ENCODE measurements at places on chromosomes 16 and 17.

- DNase-seq = no peak
Measured at GRCh38 chr16:13940397-13940933, 20.5 kb downstream of the ERCC4 start.

GRCh38 chr17:58318627-58319172 is 9.9 kb downstream of the TSPOAP1 start:
- no peak for DNase-seq

DNA sequence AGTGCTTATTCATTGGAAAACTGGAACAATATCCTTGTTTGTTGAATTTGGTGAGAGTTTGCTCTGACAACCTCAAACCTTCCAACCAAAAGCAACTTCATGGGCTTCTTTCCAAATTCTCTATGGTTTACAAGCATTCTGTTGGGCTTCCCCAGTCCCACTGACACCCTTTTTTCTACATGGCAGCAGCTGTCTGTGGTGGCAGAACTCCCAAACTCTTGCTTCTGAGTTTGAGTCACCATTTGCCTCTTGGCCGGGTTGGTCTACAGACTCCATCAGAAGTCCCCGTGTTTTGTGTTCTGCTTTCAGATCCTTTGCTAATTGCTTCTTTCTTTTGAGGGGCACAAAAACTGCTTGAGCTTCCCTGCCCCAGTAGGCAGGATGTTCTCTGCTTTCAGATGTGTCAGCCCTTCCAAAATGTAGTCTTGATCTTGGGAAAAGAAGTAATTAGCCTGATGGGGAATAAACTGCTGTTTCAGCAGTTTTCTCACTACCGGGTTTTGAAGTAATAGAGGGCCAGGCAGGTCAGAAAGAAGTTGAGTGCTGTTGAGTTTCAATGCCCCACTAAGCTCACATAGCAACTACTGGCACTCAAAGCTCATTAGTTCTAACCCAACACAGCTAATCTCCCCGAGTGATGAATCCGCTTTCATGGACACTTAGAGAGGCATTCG is 80.7 kb downstream of the HS3ST3A1 start:
- no peak for DNase-seq

- DNase-seq = no peak
Measured at GRCh38 chr17:32928586-32929535, 908 bp downstream of the TMEM98 start.

GRCh38 chr17:50096092-50096491 is 941 bp downstream of the PDK2 start:
- no peak for DNase-seq

GRCh38 chr17:3959295-3959899 is 4.8 kb downstream of the ATP2A3 start:
- no peak for DNase-seq

- DNase-seq = no peak
Measured at GRCh38 chr17:61302953-61303816, 96.5 kb upstream of the TBX2 start.

DNA sequence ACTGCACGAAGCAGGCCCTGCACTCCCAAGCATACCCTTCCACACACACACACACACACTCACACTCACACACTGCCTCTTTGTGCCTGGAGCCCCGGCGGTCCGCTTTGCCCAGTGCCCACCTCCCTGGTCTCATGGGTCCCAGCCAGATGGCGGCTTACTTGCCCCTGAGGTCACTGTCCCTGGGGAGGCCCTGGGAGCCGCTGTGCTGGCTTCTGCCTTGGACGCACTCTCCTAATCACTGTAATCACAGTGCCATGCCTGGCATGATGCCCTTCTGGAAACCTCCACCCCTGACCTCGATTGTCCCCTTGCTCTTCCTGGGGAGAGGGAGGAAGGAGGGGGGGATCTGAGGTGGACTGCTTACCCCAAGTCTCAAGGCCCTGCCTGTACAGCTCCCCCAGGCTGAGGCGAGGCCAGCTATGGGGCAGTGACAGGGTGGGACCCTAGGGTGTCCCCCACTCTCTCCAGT is 36.0 kb downstream of the ARHGAP23 start:
- no peak for DNase-seq

DNA sequence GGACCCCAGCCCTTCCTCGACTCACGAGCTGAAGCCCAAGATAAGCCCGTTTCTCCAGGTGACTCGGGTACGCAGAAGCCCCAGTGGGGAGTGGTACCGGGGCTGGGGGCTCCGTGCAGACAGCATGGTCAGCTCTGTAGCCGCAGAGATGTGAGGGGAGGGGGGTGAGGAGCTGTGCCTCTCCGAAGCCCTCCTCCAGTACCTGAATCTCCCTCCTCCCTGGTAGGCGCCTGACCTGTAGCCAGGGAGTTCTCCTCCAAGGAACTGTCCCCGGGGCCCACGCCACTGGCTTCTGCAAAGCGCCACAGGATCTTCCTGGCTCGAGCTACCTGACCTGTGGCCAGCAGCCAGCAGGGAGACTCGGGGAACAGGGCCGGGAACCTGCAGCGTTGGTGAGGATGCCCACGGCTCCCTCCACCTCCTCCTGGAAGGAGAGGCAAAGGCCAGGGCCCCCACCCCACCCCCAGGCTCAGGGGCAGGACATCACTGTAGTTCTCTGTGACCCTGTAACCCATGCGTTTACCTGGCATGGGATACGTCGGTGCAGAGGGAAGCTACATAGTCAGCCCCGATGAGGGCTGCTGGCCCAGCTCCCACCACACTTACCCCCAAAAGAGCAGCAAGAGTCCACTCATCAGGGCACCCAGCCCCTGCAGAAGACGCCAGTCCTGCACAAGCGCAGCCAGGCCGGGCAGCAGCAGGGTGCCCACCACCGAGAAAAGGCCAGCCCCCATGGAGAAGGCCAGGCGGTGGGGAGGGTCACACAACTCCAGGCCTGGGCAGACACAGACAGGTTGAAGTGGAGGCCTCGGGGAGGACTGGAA is 1.7 kb downstream of the SLC22A31 start:
- DNase-seq = no peak

GRCh38 chr16:83138976-83139690 is 512.4 kb downstream of the CDH13 start:
- no peak for DNase-seq

DNA sequence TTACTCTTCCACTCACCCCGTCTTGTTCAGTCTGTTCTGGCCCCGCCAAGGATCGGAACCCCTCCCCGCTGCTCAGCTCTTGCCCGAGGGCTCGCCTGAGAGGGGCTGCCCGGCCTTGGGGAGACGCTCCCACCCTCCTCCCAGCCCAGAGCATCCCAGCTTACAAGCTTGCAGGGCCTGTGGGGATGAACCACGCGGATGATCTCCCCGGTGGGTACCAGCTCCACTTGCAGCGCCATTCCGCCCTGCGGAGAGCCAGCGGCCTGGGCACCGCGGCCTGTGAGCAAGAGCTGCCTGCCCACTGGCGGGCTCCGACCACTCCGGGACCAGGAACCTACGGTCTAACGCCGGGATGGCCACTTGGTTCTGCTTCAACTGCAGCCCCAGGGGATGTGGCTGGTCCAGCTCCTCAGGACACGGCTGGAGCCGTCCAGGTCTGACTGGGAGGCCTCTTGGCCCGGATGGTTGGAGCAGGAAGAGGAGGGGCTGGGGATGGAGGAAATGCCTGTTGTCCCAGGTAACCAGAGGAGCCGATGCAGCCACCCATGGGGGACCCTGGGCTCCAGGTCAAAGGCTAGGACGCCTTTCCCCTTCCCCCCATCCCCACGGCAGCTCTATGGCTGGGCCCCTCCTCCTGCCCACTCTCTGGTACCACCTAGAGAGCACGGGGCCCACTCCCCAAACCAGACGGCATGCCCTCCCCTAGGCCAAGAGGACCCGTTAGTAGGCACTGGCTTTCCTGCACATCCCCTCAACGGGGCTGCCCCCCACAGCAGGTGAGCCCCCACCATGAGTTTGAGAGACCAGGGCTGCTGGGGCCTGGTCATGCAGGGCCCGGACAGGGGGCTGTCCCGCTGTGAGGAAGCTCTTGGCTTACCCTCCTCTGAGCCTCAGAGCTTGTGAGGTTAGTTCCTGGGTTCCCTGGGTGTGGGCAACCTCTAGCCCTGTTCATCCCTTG is at the start of gene MYO1C:
Gene MYO1C, minus strand, starts transcription at position 438 of the 958 bp plus-strand sequence. Its CDS starts 199 bp downstream, at position 239.
- no peak for DNase-seq

GRCh38 chr17:48003417-48004151 is 32.7 kb downstream of the CDK5RAP3 start:
- DNase-seq = no peak

- DNase-seq = no peak
Measured at GRCh38 chr17:31736855-31737625, 122.0 kb downstream of the COPRS start.

GRCh38 chr16:46613352-46613751 is 7.8 kb downstream of the SHCBP1 start:
- peak; percentile 31 for DNase-seq

- no peak for DNase-seq
Measured at GRCh38 chr17:2262135-2262587, 41.4 kb downstream of the SMG6 start.

GRCh38 chr16:86157616-86158247 is 258.8 kb downstream of the IRF8 start:
- no peak for DNase-seq

GRCh38 chr17:394718-395095 is 42.1 kb upstream of the RPH3AL start:
- DNase-seq = no peak

GRCh38 chr17:79205688-79206205 is 131.1 kb downstream of the ENGASE start:
- DNase-seq = no peak

- DNase-seq = peak; percentile 42
Measured at GRCh38 chr17:74677558-74678466, 34.9 kb downstream of the CD300LF start.

GRCh38 chr16:86651823-86652222 is 73.5 kb downstream of the FOXL1 start:
- no peak for DNase-seq

GRCh38 chr16:1673424-1674151 is 4.5 kb upstream of the JPT2 start:
- DNase-seq = no peak

DNA sequence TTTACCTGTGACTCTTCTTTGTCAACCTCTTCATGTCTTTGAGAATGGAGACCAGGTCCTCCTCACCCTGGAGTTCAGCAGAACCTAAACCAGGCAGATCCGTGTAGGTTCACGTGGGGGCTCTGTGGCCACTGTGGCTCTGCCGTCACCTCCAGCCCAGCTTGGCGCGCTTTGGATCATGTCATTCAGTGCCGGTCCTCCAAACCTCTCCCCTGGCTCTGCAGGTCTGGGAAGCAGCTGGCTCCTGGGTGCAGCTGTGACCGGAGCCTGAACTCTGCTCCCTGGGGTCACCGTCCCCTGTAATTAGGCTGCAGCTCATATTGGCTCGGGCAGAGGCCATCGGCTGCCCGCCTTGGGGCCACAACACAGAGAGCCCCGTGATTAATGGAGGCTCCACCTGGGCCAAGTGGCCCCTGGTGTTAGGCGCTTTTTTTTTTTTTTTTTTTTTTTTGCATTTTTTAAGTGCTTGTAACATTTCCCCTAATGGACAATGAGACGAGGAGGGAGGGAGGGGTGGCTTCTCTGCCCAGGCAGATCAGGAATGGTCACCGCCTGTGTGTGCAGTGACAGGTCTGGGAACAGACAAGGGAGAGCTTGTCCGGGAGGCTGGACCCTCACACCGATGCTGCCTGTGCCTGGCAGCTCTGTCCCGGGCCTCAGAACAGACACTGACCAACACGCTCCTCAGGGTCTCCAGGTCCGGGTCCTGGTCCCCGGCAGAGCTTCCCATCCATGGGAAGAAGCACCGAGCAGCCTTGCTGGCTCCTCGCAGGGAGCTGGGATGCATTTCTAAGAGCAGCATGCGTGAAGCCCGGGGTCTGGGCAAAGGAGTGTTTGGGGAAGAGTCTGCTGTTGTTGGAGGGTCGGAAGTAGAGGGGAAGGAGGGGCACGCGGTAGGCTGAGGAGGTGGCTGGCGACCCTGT is 247.9 kb downstream of the SEC14L1 start:
- DNase-seq = no peak

- no peak for DNase-seq
Measured at GRCh38 chr17:49914096-49914490, 54.9 kb upstream of the DLX4 start.

GRCh38 chr17:49198211-49198610 is 12.2 kb downstream of the GNGT2 start:
- DNase-seq = no peak

- DNase-seq = peak; percentile 73
Measured at GRCh38 chr17:45149669-45150664, 1.7 kb downstream of the HEXIM1 start.

DNA sequence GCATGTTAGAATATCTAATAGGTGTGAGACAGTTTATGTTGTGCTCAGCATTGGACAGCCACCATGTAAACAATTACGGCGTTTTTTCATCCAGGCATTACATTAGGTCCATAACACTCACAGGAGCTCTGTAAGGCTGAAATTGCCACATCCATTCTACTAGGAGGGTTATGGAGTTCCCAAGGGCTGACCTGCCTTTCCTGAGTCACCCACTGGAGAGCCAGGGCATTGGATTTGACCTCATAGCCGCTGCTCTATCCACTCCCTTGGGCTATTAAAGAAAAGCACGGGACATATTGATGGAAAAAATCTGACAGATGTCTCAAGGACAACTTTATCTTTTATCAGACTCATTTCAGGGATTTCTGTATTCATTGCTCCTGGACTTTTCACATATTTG is 306.3 kb upstream of the HSBP1 start:
- DNase-seq = no peak

GRCh38 chr17:8609910-8610309 is 20.6 kb downstream of the MYH10 start:
- no peak for DNase-seq

DNA sequence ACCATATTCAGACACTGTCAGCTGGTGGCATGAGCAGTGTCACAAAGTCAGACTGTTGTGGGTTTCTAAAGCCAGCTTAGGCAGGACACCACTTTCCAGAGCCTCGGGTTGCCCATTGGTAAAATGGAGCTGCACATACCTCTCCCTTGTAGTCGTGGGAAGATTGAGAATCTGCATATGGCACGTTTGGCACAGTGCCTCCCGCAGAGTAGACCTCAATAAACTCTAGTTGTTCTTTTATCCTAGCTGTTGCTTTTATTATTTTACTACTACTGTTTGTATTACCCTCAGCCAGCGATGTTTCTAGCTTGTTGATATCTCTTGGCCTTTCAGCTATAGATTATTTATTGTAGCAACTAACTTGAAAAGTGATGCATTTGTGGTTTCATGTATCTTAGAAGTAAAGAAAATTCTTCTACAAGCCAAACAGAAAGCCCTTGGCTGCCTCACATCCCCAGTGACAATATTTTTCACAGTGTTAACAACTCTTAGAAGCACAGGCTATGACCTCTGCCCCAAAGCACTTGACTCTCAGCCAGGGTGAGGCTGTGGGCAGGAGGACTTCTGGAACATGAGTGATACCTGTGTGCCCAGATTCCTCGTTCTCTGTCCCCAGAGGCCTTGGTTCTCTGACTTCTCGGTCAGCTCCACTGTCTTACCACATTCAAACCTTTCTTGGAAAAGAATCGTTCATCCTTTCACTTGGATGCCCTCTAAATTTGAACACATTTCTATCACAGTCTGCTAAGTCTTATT is 351.6 kb downstream of the SNX29 start:
- no peak for DNase-seq

All from right lung (tissue), 10 donors.